ENCODE measurements at places on chromosomes 7 and 10.

DNA sequence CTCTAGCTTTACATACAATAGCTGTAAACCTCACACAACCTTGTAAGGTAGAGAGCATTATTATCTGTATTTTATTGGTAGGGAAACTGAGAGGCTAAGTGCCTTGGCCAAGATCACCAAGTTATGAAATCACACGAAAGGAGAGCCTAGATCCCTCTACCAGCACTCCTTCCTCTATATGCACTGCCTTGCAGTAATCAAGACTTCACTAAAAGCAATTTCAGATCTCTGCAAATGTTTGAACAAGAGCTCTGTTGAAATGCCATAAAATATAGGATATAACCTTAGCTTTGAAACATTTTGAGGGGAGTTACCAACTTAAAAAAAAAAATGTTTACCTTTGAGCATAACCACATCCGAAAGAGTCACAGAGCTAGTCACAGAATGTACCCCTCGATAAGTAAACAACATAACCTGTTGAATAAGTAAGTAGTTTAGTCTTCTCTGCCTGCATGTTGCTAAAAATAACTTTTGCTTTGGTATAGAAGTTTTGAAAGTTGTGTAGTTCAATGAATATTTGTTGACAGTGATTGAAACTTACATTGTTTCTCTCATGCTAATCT is 709.4 kb downstream of the AUTS2 start:
- no peak for DNase-seq

DNA sequence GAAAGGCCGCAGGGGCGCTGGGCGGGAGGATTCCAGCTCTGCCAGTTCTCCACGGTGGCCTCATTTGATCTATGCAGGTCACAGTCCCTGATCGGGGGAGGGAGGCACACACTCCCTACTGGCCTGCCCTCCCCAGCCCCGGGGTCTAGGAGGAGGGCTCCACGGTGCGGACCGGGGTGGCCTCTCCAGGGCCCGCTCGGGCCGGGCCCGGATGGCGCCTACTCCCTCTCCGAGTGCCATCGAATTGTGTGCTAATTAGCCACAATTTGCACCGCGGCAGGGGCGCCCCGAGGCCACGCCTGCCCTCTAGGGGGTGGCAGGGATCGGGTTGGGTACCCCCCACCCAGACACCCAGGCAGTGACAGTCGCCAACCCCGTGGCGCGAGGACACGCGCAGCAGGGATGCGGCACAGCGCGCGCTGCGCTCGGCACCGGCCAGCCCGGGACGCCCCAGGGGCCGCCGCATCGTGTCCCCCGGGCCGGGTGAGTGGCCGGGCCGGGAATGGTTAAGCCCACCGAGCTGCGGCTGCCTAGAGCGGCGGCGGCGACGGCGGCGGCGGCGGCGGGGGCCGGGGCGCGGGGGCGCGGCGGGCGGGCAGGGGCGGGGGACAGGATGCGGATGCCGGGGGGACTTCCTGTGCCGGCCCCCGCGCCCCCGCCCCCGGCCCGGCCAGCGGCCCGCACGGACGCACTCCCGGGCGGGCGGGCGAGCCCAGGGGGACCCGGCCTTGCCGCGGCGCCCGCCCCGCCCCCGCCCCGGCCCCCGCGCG is at the start of gene ZNF853:
ZNF853 (plus strand) TSS at position 658 of the 770 bp plus-strand sequence. CDS start 565 bp downstream, outside the sequence.
- no peak for DNase-seq

DNA sequence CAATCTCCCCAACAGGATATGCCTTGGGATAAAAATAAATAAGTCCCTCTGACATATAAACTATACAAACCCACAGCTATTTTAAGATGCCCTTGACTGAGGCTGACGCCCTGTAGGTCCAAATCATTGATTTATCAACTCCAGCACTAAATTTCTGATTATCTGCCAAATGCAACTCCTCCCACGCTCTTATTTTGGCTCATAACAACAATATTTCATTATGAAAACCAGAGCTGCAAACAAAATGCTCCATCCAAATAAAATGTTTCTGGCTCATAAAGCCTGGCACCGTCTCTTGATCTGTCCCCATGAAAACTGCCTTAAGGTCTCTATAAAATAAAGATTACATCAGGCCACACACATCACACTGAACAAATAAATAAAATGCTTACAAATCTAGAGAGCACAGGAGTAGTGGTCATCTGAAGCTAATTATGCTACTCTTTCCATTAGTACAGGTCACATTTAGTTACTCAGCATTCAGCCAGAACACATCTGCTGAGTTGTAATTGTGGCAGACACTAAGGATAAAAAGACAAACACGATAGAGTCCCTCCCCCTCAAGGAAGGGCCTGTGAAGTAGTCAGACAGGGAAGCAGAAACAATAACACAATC is 28.8 kb downstream of the CACUL1 start:
- DNase-seq: peak; percentile 4

DNA sequence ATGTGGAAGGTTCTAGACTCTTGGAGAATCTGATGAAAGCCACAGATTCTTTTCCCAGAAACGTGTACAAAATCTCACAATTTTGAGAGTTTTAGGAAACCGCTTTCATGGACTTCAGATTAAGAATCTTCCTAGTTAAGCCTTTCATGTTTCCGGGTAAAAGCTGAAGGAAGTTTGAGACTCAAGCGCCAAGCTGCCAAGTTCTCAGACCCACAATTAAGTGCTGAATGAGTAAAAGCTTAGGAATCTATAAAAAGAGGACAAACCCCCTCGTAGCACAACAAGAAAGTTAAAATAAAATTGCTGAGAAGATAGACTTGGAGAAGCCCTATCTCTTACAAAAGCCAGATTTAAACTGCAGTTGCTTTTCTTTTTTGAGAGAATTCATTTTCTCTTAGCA is 99.6 kb downstream of the ST8SIA6 start:
- no peak for DNase-seq

- no peak for DNase-seq
Observed at GRCh38 chr7:38834357-38834756, 74.6 kb downstream of the VPS41 start.

DNA sequence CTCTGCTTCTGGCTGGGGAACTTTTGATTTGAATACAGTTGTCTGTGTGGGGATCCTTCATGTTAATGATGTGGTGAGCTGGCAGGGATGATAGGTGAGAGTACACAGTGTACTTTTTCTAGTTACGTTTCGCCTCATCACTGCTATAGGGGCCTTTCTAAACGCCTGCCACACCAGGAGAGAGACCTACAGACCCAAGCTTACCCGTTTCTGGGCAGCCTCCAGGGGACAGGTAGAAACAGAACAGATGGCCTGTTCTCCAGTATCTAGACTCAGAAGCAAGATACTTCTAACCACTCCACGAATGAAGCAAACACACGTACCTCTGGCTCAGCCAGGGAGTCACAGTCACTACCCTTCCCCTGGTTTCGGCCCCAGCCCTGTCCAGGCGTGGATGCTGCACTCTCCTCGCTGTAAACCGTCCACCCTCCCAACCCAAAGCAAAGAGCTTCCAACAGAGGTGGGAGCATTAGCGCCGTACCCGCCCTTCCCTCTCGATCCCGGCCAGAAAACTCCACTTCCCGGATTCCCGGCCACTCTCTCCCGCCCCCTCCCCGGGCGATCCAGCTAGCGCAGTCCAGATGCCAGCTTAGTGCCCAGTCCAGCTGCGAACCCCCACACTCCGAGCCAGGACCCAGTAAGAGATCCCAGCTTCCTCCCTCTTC is 1.2 kb downstream of the CCDC6 start:
- no peak for DNase-seq

- DNase-seq: no peak
Observed at GRCh38 chr10:117130346-117130745, 7.7 kb downstream of the VAX1 start.

DNA sequence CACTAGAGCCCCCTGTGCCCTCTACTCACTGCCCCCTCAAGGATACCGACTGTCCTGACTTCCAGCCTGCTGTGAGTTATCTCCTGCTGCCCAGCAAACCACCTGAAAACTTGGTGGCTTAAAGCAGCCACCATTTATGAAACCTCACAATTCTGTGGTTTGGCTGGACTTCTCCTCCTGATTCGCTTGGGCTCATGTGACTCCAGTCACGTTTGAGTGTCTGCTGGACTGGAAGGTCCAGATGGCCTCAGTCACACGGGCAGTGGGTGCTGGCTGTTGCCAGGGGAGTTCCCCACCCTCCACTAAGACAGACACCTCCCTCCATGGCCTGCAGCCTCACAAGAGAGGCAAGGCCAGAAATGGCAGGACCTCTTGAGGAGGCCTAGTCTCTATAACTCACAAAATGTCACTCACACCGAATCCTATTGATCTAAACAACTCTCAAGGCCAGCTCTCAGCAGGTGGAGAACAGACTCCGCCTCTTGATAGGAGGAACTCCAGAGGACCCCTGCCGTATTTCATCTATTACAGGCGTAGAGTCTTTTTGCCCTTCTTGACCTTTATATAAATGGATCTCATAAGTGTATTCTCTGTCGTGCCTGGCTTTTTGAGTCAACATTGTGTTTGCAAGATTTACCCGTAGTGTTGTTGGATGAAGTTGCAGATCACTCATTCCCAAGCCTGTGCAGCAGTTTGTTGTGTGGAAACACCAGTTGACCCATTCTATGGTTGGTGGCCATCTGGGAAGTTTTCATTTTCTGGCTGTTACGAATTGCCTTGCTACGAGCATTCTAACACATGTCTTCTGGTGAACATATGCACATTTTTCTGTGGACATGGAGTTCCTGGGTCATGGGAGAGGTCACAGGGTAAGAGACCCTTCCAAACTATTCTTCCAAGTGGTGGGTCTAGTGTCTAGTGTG is 48.3 kb downstream of the ZMIZ1 start:
- no peak for DNase-seq

GRCh38 chr10:99292159-99292558 is 37.0 kb upstream of the CNNM1 start:
- no peak for DNase-seq

- DNase-seq: peak; percentile 7
Observed at GRCh38 chr7:46811529-46811928, 770.4 kb downstream of the TNS3 start.

DNA sequence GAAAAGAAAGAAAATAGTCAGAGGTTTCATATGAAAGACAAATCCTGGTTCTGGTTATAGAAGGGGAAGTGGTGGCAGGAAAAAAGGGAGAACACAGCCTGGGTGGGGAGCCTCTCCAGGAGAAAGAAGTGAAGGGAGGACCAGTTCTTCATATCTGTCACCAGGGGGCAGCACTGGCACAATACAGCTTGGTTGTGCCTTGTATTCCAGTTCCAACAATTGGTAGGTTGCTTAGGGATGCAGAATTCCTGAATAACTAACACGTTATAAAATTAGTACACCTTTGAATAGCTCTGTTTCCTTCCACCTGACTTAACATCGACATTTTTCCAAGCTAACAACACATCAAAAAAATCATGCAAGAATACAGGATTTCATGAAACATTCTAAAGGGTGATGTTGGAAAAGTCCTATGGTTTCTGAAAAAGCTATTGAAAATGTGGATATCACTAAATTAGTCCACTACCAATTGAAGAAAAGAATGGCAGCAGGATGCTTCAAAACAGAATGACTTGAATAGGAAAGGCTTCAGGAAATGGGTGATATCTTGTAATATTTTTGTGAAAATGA is 52.9 kb downstream of the CYP26A1 start:
- no peak for DNase-seq

DNA sequence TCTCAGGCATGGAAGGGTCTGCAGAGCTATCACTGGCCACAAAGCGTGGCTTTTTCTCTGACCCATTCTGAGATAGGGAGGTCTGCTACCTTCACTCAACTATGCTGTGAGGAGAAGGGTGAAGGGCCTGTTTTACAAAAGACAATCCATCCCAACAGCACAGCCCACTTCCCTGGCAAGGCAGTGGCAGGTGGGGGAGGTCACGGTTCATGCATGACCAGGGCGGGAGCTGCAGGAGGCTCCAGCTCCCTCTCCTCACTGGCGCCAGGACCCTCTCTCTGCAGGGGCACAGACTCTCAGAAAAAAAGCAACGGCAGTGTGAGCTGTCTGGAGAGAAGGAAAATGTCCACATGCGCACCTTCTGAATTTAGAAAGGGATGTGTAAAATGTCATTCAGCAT is 28.5 kb downstream of the GRB10 start:
- DNase-seq: no peak

- DNase-seq: no peak
Observed at GRCh38 chr10:73922007-73922863, 11.3 kb downstream of the PLAU start.

DNA sequence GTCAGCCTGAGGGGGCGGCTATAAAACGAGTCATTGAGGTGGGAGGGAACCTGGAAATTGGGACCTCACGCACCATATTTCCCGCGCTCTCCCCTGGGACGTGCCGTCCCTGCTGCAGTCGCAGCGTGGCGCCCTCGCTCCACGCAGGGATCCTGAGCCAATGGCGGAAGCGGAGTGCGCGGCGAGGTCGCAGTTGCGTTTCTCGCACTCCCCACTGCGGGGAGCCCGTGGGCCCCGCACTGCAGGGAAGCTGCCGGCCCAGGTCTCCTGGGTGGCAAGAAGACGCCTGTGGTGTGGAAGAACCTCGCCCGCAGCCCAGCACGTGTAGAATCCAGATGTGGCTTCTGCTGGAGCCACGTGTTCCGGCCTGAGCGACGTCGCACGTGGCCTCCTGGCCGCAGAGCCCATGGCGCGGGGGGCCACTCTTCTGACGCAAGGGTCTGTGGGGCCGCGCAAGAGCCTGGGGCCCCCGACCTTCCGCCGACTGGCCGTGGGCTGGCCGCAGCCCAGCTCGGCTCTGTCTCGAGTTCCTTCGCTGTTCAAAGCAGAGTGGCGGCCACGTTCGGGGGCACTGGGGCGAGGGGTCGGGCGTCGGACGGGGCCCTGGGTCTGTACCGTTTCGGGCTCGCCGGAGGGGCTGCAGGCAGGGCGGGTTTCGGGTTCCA is 26.4 kb downstream of the HIF1AN start:
- peak; percentile 73 for DNase-seq

DNA sequence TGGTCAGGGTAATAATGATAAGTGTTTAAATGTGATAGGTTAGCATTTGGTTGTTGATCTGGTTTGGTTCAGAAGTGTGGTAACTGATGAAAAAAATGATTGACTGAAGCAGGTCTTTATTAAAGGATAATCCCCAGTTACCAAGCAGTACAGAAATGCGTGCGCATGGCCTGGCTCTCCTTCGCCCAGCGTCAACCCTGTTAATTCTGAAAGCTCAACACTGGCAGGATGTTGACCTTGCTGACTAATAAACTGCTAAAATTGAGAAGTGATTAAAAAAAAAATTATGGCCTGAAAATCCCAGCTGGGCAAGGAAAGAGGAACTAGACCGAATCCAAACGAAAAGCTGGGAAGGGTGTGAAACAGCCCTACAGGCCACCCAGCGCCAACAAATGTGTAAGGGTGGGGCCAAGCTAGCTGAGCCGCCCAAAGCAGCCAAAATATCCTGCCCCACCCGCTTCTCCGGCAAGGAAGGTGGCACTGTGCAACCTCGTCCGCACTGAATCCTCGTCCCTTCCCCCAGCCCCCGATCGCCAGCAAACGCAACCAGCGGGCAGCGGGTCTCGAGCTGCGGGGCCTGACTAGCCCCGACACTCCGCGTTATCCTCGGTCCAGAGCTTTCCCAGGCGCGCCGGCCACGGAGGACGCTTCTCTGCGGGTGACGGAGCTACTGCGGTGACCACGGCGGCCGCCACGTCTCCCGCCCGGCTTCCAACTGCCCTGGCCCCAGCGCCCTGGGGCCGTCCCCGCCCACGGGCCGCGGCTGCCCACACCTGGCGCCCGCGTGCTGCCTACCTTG is 561 bp downstream of the SHTN1 start:
- peak; percentile 18 for DNase-seq

Data from kidney capillary endothelial cell (primary cell).